ENCODE measurements at places on chromosomes 5 and 9. TPM values are rescaled to one million over a fixed set of nuclear protein-coding genes. Genes with fewer than 3 reads are reported as not detected.

Gene TEK
- total RNA-seq = 1.0 TPM

Gene NSMF
- total RNA-seq = 131 TPM

Gene GRK6
- 43.9 TPM for total RNA-seq

- H3K36me3 ChIP-seq = no peaks in the 10 kb centered on the region
- H3K4me3 ChIP-seq = no peak overlapping the region
- DNase-seq = no peak
- peaks cover 41% of the 10 kb centered on the region for H3K4me1 ChIP-seq
- peak overlapping the region; percentile 89 for H3K27ac ChIP-seq
Observed at GRCh38 chr5:158727771-158728311, 371.9 kb downstream of the EBF1 start.

DNA sequence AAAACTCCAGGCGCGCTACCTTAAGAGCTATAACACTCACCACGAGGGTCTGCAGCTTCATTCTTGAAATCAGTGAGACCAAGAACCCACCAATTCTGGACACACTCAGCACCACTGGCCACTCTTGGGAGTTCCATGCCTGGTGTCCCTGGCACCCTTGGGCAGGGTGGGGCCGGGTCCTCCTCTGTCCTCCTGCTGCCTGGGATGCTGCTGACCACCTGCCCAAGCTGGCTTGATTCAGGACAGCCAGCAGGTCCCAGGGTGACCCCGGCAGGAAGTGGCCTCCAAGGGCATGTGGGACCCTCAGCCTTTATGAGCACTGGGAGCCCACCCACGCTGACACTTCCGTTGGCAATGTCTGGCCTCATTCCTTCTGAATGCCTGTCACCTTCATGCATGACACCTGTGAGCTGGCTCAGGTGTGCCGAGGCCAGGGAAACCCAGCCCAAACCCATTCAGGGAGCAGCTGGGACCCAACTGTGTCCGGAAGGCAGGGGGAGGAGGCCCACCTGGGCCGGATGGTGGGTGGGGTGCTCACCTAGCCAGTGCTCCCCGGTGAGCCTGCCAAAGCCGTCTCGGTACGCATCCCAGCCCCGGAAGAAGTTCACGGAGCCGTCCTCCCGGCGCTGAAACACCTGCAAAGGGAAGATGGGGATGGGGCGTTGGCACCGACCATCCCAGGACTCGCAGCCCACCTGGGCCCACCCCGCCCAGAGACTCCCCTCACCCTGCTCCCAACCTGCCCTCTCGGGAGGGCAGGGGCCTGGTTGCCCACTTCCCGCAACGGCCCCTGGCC, 14.8 kb upstream of the QRFP start:
- peaks cover 4% of the 10 kb centered on the region for H3K27me3 ChIP-seq
- no peak overlapping the region for H3K4me3 ChIP-seq
- DNase-seq = no peak
- H3K4me1 ChIP-seq = peaks cover 4% of the 10 kb centered on the region
- H3K36me3 ChIP-seq = no peaks in the 10 kb centered on the region
- H3K27ac ChIP-seq = no peak overlapping the region

DNA sequence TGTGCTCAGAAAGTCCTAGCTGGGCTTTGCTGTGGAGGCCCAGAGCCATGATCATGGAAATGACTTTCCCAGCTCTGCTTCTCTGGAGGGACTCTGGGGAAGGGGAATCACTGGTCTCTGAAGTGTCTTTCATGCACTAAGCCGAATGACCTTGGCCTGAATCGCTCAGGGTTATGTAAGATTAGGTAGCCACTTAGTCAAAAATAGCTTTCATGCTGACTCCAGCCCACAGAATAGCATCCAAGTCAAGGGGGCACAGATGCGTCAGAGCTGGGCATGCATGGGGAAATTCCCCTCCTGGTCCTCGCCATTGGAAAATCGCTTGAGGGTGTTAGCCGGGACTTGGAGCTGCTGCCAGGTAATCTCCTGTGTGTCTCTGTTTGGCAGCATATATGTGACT, 36.1 kb upstream of the PPARGC1B start:
- H3K4me3 ChIP-seq = no peak overlapping the region
- no peak overlapping the region for H3K27ac ChIP-seq
- DNase-seq = no peak
- H3K27me3 ChIP-seq = peaks cover 5% of the 10 kb centered on the region
- H3K36me3 ChIP-seq = no peaks in the 10 kb centered on the region
- peaks cover 2% of the 10 kb centered on the region for H3K4me1 ChIP-seq

DNA sequence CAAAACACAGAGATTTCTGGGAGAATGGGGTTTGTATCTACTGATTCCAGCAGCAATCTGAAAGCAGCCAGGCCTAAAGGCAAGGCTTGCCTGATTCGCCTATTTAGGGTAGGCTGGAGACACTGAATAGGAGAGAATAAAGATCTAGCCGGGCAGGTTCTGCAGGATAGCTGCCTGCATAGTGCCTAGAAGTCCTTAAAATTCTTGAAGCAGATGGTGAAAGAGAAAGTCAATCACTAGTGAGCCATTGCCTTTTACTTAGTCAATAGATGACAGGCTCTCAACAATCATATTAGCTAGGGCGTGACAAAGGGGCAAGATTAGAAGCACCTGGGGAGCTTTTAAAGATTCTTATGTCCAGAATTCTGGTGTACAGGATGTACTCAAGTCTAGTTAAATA, 522.7 kb downstream of the HTR1A start:
- H3K27me3 ChIP-seq = no peaks in the 10 kb centered on the region
- H3K4me1 ChIP-seq = no peaks in the 10 kb centered on the region
- no peaks in the 10 kb centered on the region for H3K36me3 ChIP-seq
- H3K4me3 ChIP-seq = no peak overlapping the region
- no peak for DNase-seq
- H3K27ac ChIP-seq = no peak overlapping the region

- H3K4me3 ChIP-seq = no peak overlapping the region
- DNase-seq = no peak
- H3K36me3 ChIP-seq = no peaks in the 10 kb centered on the region
- H3K27me3 ChIP-seq = no peaks in the 10 kb centered on the region
Observed at GRCh38 chr9:129761293-129761900, 8.6 kb upstream of the PTGES start.

GRCh38 chr5:95891499-95891898, 69.0 kb upstream of the GLRX start:
- peak overlapping the region; percentile 87 for H3K27ac ChIP-seq
- peak overlapping the region; percentile 37 for H3K4me3 ChIP-seq
- H3K27me3 ChIP-seq = peaks cover 3% of the 10 kb centered on the region
- DNase-seq = no peak
- no peaks in the 10 kb centered on the region for H3K36me3 ChIP-seq

GRCh38 chr9:36987891-36988290, 46.2 kb downstream of the PAX5 start:
- no peak overlapping the region for H3K4me3 ChIP-seq
- no peak overlapping the region for H3K27ac ChIP-seq
- H3K36me3 ChIP-seq = peaks cover 14% of the 10 kb centered on the region

DNA sequence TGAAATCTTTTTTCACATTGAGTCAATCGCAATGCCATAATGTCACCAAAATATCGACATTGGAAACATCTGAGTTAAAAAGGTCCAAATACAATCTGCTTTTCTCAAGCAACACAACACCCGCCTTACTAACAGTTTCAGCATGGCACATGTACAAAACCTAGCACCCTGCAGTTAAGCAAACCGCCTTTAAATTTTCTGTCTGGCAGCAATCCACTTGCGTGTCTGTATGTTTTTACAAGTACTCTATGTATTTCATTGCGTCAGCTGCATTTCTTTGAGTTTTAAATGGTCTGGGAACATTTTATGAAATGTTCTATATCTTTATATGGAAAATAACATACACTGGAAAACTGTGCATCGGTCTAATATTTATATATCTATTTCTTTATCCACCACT, 134.6 kb downstream of the DENND1A start:
- no peak overlapping the region for H3K4me3 ChIP-seq
- H3K4me1 ChIP-seq = peaks cover 4% of the 10 kb centered on the region
- H3K27ac ChIP-seq = no peak overlapping the region
- no peak for DNase-seq
- H3K27me3 ChIP-seq = peaks cover 2% of the 10 kb centered on the region

- H3K4me3 ChIP-seq = no peak overlapping the region
- H3K36me3 ChIP-seq = no peaks in the 10 kb centered on the region
- no peak overlapping the region for H3K27ac ChIP-seq
- no peaks in the 10 kb centered on the region for H3K4me1 ChIP-seq
- DNase-seq = no peak
Observed at GRCh38 chr5:141668601-141669265, 13.3 kb downstream of the ARAP3 start.

GRCh38 chr5:125715216-125715615, 708.0 kb upstream of the GRAMD2B start:
- H3K27me3 ChIP-seq = no peaks in the 10 kb centered on the region
- no peaks in the 10 kb centered on the region for H3K36me3 ChIP-seq
- H3K4me3 ChIP-seq = no peak overlapping the region
- DNase-seq = no peak
- H3K4me1 ChIP-seq = peaks cover 9% of the 10 kb centered on the region

GRCh38 chr9:124485201-124485600, 22.0 kb downstream of the NR5A1 start:
- no peak overlapping the region for H3K27ac ChIP-seq
- H3K27me3 ChIP-seq = peaks cover 12% of the 10 kb centered on the region
- no peak for DNase-seq
- H3K4me3 ChIP-seq = no peak overlapping the region

GRCh38 chr5:34959323-34959722, 30.0 kb downstream of the DNAJC21 start:
- peaks cover 4% of the 10 kb centered on the region for H3K4me1 ChIP-seq
- H3K27me3 ChIP-seq = no peaks in the 10 kb centered on the region
- no peak overlapping the region for H3K4me3 ChIP-seq
- no peak for DNase-seq
- H3K27ac ChIP-seq = no peak overlapping the region
- no peaks in the 10 kb centered on the region for H3K36me3 ChIP-seq

DNA sequence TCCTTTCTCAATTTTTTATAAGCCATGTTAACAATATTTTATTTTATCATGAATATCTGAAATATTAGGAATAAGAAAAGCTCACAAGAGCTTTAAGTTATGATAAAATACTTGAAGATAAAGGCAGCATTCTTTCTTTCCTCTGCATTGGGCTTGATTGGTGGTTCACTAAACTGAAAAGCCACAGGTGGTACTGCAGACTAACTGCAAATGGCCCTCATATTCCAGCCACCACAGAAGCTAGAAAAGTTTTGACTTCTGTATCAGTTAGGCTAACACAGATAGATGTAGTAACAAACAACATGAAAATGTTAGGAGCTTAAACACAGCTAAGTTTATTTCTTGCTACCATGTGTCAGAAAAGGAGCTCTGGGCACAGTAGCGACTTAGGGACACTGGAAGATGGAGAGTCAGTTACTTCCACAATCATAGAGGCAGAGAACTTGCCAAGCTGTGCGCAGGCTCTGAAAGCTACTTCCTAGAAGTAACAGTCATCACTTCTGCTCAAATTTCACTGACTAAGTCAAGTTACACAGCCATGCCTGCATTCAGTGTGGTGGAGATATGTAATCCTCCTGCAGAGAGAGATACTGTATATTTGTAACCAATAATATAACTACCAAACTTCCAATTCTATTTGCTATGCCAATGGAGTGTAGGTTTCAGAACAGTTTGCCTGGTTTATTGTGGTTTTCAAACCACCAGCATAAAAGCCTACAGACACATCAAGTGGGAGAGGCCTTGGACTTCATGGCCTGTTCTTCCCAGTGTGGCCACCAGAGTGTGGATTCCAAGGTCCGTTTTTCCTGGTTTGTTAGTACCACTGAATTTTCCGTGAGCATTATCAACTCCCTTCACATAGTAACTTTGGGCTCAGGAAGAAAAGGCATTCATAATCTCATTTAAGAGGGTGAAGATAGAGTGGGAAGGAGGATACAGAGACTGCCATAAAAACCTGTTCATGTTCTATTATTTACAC, 268.3 kb downstream of the PJA2 start:
- H3K27me3 ChIP-seq = peaks cover 3% of the 10 kb centered on the region
- H3K4me1 ChIP-seq = peaks cover 1% of the 10 kb centered on the region
- no peak overlapping the region for H3K4me3 ChIP-seq
- no peaks in the 10 kb centered on the region for H3K36me3 ChIP-seq
- H3K27ac ChIP-seq = no peak overlapping the region

DNA sequence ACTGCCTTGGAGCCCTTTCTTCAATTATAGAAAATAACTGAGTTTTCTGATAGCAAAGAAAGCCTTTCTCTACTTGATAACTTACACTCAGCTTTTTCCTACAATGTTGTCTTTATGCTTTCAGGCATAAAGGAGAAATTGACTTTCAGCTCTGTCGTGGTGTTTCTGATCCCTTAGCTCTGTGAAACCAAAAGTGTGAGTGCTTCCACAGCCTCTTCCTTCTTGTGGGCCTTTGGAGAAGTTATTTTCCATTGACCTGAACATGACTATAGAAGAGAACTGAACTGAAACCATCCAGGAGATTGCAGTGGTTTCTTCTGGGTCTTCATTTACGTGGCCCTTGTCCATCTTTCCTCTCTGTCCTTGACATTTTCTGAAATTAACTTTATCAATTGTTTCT, 59.5 kb upstream of the EQTN start:
- H3K4me3 ChIP-seq = no peak overlapping the region
- H3K36me3 ChIP-seq = no peaks in the 10 kb centered on the region
- H3K4me1 ChIP-seq = peaks cover 2% of the 10 kb centered on the region
- DNase-seq = no peak

- DNase-seq = no peak
- peaks cover 9% of the 10 kb centered on the region for H3K36me3 ChIP-seq
- H3K4me3 ChIP-seq = no peak overlapping the region
- peaks cover 3% of the 10 kb centered on the region for H3K27me3 ChIP-seq
Observed at GRCh38 chr9:36119476-36119875, 17.1 kb upstream of the GLIPR2 start.

DNA sequence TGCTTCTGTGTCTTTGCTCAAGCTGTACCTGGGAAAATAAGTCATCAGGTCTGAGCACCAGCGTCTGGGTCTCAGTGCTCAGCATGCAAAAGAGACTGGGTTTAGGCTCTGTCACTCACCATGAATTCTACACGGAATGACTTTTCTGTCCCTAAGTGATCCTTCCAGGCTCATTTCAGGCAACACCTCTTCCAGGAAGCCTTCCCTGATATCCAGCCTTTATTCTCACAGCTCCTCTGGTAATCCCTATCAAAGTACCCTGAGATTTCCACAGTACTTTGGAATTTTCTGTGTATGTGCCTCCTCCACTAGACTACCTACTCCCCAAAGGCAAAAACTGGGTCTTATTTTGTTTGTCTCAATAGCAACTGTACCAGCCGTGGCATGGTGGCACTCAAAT, 92.7 kb upstream of the BOD1 start:
- peaks cover 8% of the 10 kb centered on the region for H3K27me3 ChIP-seq
- DNase-seq = no peak
- peaks cover 48% of the 10 kb centered on the region for H3K4me1 ChIP-seq
- H3K27ac ChIP-seq = peak overlapping the region; percentile 48
- H3K36me3 ChIP-seq = no peaks in the 10 kb centered on the region

DNA sequence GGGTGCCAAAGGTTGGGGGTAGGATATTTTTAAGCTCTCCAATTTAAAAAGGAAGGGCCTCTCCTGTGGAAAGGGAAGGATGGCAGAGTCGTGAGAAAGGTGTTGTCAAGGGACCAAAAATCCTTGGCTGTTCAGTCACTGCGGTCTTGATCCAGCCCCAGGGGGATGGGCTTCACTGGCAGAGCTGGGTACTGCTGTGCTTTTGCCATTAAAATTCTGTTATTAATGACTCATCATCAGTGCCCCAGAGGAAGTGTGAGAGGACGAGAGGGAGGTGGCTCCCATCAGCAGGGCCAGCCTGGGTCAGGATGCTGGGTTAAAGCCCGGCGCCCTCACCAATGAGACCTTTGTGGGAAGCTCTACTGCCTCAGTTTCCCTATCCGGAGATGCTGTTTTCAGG, 16.7 kb downstream of the PCDH12 start:
- no peaks in the 10 kb centered on the region for H3K27me3 ChIP-seq
- H3K36me3 ChIP-seq = no peaks in the 10 kb centered on the region
- no peak for DNase-seq
- no peak overlapping the region for H3K4me3 ChIP-seq
